Iris pigment epithelial cell (primary cell): ENCODE measurements at places on chromosomes 16 and 17.

- DNase-seq = no peak
Measured at GRCh38 chr17:77106874-77107358, 33.9 kb upstream of the SEC14L1 start.

- peak; percentile 82 for DNase-seq
Measured at GRCh38 chr16:83932955-83933673, 19.9 kb upstream of the OSGIN1 start.

DNA sequence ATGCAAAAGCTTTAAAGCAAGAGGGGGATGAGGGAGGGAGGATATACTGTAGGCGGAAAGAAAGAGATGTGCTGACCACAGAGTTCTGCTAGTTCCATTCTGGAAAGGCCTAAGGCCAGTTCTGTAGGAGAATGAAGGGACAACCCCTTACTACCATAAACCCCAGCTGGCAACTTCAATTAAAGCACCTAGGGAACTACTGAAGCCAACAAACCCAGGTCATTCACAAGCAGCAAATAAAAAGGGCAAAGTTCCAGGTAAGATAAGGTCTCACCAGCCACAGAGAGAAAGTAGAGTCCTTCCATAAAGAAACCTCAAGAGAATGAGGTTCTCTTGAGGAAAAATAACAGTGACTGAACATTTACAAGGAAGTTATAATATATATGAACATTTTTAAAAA lies 12.8 kb downstream of the TERF2 start:
- no peak for DNase-seq

DNA sequence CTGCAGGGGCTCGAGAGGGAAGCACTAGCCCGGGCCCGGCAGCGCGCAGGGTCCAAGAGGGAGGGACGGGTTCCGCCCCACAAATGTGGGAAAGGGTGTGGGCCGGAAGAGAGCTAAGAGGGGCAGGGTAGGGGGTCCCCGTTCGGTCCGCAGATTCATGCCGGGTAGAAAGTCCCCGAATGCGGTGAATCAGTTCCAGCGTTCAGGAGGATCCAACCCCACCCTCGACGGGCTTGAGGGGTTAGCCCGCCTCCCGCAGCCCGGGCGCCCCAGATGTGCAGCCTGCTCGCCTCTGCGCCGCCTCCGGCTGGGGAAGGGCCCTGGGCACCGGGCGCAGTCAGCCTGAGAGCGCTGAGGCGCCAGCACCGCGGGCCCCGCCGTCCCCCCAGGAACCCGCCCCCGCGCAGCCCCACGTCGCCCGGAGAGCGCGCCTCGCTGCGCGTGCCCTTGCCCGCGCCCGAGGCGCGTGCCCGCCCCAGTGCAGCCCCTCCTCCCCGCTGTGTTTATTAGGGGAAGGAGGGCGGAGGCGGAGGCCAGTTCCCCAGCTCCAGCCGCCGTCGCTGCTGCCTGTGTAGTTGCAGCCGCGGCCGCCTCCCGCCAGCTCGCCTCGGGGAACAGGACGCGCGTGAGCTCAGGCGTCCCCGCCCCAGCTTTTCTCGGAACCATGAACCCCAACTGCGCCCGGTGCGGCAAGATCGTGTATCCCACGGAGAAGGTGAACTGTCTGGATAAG lies at the start of gene LASP1:
TSS of gene LASP1 (plus strand) at position 533 of the 733 bp plus-strand sequence. CDS start at position 665, 132 bp downstream.
- DNase-seq = peak; percentile 89

GRCh38 chr17:73742948-73743381 lies 98.7 kb upstream of the SDK2 start:
- no peak for DNase-seq

DNA sequence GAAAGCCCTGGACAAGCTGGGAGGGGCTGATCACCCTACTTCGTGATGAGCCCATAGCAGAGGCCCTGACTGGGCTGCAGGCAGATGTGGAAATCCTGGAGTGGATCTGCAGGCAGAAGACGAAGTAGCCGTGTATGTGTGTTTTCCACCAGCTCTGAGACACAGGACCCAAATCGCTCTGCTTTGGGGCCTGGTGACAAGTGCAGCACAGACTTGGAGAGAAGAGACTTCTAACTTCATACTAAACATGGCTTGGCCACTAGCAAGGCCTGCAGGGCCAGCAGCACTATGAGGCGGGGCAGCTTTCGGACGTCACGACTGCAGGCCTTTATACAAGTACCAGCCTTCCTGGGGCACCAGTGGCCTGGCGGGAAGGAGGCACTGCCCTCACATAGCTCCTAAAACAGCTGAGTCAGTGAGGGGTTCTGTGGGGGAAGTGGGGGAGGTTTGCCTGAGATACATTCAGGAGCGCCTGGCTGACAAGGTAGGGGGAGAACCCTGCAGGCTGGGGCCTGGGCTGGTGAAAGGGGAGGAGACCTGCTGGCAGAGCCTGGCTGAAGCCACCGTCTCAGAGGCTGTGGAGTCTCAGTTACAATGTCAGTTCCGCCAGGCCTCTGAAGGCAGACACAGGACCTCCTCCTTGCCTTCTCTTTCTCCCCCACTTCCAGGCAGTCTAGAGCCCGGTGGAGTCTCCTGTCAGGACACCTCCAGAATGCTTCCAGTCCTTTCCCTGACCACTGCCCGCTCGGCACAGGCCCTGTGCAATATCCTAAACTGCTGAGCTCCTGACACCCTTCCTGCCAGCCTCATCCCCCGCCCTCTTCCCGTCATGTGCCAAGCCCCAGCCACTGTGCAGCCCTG lies 73.4 kb downstream of the WSB1 start:
- DNase-seq = no peak

- no peak for DNase-seq
Measured at GRCh38 chr16:52817696-52818095, 235.0 kb downstream of the CHD9NB start.
